ENCODE measurements at places on chromosomes 1 and 21. TPM values are rescaled to one million over a fixed set of nuclear protein-coding genes. Genes with fewer than 3 reads are reported as not detected.

DNA sequence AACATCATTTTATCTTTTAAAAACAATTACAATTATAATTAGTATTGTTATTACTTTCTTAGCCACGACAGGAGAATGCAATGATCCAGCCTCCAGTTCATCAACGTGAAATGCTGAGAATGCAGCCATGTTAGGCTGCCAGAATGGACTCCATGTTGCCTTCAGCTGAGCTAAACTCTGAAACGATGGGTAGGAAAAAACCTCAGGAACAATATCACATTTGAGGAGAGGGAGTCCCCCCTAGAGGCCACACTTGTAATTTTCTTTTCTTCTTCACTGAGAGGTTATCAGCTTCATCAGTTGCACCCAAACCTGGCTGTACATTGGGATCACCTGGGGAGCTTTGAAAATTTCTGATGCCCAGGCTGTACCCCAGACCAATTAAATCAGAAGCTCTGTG is 34.6 kb upstream of the DNAH14 start:
- no peak for DNase-seq

DNA sequence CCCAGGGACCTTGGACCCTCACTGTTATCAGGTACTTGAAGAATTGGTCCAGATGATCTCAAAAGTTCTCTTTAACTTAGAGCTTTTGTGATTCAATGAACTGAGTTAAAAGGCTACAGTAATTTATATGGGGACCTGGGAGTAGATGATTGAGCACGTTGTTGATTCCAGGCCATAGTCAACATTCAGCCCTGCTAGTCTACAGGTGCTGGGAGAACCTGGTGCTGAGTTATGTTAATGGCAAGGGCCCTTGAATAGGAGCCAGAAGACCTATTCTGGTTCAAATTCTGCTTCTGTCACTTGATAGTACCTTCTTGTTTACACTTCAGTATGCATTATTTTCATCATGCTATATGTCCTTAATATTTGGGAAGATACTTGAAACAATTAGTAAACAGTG is 11.2 kb downstream of the DYRK3 start:
- no peak for DNase-seq

DNA sequence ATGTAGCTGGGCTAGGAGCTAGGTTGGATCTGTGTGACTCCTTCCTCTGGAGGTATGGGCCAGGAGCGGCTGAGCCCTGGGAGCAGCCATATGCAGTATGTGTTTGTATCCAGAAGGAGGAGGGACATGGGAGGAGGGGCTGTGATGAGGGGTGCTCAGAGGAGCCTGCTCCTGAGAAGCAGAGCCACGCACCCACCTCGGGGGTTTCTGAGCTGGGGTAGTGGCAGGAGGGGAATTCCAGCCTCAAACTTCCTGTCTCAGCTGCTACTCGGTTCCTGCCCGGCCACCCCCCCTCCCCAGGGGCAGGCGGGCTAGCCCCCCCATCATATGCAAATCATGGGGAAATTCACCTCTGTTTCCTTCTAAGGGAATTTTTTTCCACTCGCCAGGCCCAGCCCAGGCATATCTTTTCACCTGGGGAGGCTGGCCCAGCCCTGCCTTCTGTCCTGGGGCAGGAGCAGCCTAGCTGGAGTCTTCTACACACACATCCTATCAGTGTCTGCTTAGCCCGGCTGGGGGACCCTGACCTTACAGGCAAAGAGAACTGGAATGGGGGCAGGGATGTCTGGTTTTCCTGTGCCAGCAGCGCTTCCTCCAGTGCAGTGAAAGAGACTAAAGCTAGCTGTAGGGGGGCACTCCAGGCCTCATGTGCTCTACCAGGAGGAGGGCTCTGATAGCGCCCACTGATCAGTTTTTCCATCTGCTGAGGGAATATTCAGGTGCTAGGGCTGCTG is 3.0 kb downstream of the ZC3H12A start:
- DNase-seq = peak; percentile 47

DNA sequence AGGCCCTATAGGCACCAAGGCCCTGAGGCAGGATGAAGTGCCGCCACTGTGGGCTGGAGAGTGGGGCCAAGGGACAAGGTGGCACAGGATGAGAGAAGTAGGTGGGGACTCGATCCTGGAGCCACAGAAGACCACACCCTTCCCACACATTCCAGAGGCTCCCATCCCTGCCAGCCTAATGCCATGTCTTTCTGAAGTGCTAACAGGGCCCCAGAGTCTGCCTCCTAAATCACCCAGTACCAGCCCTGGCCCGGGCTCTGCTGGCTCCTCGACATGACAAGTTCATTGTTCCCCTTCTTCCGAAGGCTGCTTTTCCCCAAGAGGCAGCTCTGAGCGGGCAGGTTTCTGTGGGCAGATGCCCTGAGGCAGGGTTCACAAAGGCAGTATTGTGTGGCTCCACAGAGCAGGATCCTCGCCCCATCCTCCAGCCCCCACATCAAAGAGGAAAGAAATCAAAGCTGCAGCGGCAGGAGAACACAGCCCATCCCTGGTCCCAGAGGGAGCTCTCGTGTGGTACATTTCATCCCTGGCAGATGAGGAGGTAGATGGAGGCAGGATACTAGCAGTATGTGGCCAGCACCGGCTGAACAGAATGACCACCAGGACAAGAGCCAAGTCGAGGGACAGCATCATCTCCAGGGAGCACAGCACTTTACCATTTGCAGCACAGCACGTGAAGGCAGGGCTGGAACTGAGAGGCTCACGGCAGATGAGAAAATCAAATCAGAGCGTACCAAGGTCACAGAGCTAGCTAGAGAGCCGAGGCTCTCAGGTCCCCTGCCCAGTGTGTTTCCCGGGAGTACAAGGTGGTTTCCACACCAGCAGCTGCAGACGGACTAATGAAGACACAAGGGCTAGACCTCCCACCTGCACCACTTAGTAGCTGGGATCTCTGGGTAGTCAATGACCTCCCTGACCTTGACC is 64.8 kb downstream of the SYF2 start:
- DNase-seq = no peak

DNA sequence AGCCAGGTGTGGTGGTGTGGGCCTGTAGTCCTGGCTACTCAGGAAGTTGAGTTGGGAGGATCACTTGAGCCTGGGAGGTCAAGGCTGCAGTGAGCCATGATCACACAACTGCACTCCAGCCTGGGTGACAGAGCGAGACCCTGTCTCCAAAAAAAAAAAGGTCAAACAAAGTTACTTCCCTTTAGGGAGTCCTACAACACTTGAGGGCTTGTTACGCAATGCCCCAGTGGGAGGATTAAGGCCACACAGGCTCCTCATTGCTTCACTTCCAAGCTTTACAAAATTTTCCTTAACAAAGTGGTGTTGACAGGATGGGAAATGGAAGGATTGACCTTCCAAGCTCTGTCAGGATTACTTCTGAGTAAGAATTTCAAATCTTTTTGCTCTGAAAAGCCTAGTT is 6.2 kb upstream of the EXTL1 start:
- no peak for DNase-seq

DNA sequence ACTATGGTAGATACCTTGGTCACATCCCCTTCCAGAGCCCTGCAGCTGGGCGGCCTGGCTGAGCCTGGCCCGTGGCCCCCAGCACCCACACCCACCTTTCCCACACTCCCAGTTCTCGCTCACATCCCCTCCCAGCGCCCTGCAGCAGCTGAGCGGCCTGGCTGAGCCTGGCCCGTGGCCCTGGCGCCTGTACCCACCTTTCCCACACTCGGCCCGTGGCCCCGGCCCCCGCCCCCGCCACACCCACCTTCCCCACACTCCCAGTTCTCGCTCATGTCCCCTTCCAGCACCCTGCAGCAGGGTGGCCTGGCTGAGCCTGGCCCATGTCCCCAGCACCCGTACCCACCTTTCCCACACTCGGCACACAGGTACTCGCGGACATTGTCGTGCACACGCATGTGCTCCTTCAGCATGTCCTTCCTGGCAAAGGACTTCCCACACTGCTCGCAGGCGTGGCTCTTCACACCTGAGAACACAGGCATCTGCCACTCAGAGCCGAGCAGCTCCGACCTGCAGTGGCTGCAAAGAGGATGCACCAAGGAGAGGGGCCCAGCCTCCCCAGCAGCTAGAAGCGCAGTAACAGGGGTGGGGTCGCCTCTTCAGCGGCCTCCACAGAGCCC is 52.5 kb upstream of the RIPK4 start:
- no peak for DNase-seq

DNA sequence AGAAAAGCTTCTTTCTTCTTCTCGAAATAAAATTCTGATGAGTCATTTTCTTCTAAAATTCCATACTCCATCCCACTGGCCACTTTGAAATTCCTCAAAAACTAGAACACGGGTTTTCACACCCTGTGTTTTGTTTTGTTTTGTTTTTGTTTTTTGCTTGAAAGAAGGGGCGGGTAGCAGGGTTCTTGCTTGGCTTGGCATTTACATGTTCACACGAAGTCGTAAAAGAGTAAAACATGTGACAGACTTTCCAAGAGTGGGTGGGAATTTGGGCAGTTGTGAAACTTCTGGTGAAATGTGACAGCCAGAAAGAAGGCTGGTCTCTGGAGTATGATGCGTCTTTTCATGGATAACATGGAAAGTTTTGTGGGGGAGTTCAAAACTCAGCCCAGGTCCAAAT is 47.1 kb upstream of the FMN2 start:
- DNase-seq = no peak

- peak; percentile 37 for DNase-seq
Measured at GRCh38 chr1:211829343-211830054, 1.1 kb downstream of the LPGAT1 start.

Gene ESRRG
- 51.5 TPM for total RNA-seq

DNA sequence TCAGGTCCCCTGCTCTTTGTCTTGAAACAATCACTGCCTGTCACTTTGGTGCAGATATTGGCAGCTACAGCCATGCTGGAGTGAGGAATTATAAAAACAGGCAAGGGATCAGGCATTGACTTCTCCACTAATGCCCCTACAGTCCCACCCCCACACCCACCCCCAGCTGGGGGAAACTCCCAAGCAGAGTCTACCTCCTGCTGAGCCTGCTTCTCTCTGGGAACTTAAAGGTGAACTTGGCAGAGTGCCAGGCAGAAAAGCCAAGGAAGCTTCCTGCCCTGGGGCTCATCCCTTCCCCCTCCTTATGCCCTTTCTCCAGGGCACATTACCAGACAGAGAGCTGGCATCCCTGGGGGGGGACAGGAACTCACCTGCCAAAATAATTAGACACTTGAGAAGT is 6.7 kb downstream of the NCMAP start:
- no peak for DNase-seq

Gene MROH9
- total RNA-seq = not detected

DNA sequence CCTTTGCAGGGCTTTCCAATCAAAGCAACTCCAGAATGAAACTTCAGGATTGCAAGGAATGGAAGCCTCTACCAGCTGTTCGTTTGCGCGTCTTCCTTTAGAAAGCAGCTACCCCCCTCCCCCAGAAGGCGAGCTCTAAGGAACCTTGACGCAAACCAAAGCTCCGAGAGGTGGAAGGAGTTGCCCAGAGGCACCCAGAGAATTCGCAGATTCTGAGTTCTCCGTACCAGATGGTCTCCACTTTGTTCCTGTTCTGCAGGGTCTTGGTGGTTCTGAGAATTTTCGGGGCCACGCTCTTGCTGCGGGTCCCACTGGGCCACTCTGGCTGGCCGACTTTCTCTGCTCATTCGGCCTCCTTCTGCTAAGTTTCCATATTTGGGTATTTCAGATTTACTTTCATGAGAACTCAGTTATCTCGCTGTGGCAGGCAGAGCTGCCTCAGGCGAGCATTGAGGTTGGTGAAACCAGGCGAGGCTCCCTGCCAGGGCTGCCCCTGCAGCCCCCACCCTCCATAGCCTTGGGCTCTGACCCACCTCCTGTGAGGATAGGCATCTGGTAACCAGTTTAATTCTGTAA is 801 bp downstream of the TRAF5 start:
- DNase-seq = no peak

DNA sequence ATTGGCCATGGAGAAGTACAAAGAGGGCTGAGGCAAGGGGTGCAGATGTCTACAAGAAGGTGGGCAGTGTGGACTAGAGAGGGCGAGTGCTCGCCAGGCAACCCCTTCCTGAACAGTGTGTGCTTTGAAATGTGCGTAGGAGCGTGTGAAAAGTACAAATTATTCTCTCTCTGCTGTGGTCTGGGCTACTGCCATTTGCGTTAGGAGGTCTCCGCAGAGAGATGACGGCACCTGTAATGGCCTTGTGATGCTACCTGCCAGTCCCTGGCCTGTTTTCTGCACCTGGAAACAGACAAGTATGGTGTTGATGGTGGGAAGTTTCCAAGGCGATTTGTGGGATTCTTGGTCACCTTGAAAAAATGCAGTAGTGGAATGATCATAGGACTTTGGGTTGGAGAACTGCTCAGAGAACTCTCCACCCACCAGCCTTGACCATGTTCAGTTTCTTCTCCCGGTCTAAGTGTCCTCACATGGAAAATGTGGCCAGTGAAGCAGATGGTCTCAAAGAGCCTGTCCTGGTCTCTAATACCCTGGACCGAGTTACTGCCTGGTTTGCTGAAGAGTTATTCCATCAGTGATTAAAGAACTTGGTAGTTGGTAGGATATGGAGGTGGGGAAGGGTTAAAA is 74.5 kb downstream of the MRPS6 start:
- DNase-seq = no peak

Gene NUDT4B
- not detected for total RNA-seq

Gene MASP2
- not detected for total RNA-seq

Gene NTNG1
- total RNA-seq = 0.57 TPM

Gene CELA2B
- total RNA-seq = not detected

GRCh38 chr1:75373542-75374159 is 237.3 kb downstream of the SLC44A5 start:
- no peak for DNase-seq

GRCh38 chr1:11650331-11650991 is 3.8 kb downstream of the FBXO2 start:
- peak; percentile 88 for DNase-seq

DNA sequence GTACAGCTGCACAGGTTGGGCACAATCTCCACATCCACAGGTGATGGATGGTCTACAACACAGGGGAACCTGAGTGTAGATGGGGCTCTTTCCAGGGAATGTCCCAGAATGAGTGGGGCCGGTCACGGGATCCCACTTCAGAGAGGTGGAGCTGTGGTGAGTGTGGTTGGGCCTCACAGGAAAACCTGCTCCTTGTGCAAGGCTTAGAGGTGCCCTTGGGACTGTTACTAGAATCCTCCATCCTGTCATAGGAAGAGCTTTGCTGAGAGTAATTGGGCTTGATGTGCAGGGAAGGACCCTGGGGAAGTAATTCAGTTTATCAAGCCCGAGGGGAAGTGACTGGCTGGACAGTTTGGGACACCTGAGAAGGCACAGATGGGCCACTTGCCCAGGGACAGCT is 137.9 kb downstream of the ZSCAN20 start:
- DNase-seq = no peak

GRCh38 chr1:225318706-225319575 is 108.9 kb downstream of the LBR start:
- DNase-seq = no peak
